Right lung (tissue), 10 donors: ENCODE measurements at places on chromosomes 5 and 9. TPM values are rescaled to one million over a fixed set of nuclear protein-coding genes. Genes with fewer than 3 reads are reported as not detected.

The LCP2 gene
- 7.3 TPM for polyA plus RNA-seq

The GRIN1 gene
- 0.14 TPM for polyA plus RNA-seq

DNA sequence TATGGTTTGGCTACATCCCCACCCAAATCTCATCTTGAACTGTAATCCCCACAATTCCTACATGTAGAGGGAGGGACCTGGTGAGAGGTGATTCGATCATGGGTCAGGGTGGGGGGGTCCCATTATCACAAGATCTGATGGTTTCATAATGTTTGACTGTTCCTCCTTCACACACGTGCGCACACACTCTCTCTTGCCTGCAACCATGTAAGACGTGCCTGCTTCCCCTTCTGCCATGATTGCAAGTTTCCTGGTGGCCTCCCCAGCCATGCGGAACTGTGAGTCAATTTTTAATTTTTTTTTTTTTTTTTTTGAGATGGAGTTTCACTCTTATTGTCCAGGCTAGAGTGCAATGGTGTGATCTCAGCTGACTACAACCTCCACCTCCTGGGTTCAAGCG is 27.0 kb downstream of the FAM169A start:
- DNase-seq: no peak

GRCh38 chr9:136910197-136910900 is 24.0 kb downstream of the TRAF2 start:
- no peak for DNase-seq

- DNase-seq: no peak
Measured at GRCh38 chr9:7967851-7968250, 168.3 kb upstream of the DMAC1 start.
